Activated T-helper 1 cell treated with anti-CD3 and anti-CD28 coated beads, Interleukin-2, amount 50 U/mL, for 16 hours (primary cell): ENCODE measurements at places on chromosomes 2 and 18.

DNA sequence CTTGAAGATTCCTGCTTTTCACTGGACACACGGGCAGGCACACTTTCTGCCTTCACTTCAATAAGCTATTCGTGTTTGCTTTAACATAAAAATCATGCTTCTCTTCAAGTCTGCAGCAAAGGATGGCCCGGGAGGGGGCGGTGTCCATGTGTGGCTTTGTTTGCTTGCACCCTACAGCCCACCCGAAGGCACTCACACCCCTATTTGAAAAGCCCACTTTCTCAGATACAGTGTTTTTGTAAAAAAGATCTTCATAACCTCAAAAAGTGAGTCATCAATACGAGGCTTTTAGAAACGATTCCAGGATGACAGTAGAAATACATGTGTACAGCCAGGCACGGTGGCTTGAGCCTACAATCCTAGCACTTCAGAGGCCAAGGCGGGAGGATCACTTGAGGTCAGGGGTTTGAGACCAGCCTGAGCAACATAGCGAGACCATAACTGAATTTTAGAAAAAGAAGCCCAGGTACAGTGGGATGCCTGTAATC is 36.5 kb upstream of the HPCAL1 start:
- no peak for DNase-seq

DNA sequence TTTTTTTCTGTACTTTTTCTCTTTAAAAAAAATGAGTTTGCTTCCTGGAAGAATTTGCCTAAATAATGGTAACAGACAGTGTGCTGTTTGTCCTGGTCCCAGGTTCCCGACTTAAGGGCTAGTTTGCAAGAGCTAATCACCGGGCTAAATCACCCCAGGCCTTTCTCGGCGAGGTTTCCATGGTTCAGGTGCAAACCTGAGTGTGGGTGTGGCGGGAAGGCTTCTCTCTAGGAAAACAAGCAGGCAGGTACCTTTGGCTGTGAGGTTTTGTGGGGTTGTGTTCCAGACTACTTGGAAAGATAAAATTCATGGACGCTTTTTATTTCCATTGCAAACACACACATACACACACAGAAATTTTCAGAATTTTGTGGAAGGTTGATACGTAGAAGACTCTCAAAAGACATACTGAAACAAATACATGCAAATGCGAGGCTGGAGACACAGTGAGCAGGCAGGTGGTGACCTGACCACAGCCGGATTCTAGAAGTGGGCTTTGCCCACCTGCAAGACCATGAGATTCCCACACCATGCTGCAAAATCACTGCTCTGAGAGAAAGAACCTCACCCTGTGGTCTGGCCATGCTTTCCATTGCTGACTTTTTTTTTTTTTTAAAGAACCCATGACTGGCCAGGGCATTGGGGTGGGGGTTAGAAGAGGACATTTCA is 815 bp downstream of the CNDP1 start:
- no peak for DNase-seq

GRCh38 chr2:39379643-39380524 is 57.2 kb downstream of the MAP4K3 start:
- no peak for DNase-seq

GRCh38 chr18:9986156-9986930 is 72.5 kb downstream of the VAPA start:
- DNase-seq: no peak

GRCh38 chr2:42978887-42979415 is 186.6 kb upstream of the HAAO start:
- DNase-seq: no peak

- no peak for DNase-seq
These were observed 34.1 kb upstream of the REEP1 start for GRCh38 chr2:86371527-86371926.

DNA sequence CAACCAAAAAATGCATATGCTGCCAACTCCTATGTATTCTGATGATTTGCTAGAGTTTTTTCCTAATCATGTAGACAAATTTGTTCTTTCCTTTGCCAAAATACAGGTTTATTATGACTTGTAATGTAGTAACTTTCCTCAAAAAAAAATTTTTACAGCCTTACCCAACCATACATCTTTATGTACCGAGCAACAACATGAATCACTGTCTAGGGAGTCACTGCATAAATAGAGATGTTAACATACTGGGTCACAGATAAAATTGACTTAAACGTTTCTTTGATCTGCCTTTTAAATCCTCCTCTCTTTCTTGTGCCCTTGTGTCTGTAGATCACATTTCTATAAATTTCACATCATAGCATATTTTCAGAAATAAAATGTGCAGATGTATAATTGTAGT is 143.6 kb downstream of the MBD2 start:
- no peak for DNase-seq

DNA sequence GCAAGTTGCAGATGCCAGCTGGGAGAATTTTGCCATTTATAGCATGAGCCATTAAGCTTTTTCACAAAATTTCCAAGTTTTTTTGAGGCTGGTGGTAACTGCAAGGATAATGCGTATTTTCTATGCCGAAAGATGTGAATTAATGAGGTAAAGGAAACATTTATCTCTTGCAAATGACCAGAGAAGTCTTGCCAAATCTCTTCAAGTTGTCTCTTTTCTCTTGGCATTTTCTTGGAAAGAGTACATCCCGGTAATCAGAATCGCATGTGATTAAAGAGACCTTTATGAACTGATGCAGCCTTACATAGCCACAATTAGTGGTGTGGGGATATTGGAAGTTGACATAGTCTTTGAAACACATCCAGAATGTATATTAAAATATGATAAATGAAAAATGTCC is 136.5 kb upstream of the MMADHC start:
- no peak for DNase-seq

DNA sequence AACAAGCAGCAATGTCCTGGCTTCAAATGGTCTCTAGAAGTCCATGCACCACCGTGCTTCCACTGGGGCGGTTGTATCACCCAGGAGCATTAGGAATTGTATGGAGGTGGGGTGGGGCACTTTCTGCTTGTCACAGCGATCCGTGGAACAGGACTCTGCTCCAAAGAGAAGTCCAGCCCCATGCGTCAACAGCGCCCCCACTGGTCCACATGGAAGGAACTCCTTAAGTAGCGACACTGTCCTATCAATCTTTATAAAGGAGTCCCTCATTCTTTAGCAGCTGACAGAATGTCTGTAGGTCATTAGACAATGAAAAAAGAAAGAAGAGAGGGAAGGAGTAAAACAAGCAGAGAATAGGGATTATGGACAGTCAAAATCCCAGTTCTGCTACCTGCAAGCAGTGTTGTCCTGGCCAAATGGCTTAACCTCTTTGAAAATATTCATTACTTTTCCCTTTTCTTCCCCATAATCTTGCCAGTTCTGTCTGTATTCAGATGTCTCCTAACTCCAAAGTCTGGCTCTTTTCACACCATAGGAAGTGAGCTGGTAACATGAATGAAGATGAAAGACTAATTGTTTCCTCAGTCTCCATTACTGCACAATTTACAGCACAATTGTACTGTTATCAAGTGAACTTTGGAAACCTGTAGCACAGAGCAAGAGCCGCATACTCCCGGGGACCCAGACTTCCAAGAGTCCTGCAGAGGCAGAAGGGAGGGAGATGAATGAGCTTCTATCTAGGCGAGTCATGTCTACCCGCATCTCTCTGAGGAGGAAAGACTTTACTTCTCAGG is 9.9 kb downstream of the NFE2L2 start:
- DNase-seq: no peak

GRCh38 chr18:33146014-33146413 is 294.5 kb downstream of the CCDC178 start:
- DNase-seq: no peak

GRCh38 chr18:50776383-50776782 is 43.4 kb downstream of the MRO start:
- no peak for DNase-seq

- no peak for DNase-seq
These were observed 115.6 kb downstream of the MBP start for GRCh38 chr18:77016936-77017335.

- no peak for DNase-seq
These were observed 245.4 kb downstream of the RAD51AP2 start for GRCh38 chr2:17272652-17273525.

GRCh38 chr2:38496927-38497669 is 105.6 kb downstream of the HNRNPLL start:
- no peak for DNase-seq

GRCh38 chr2:99488539-99489062 is 1.2 kb downstream of the REV1 start:
- no peak for DNase-seq

GRCh38 chr18:7290077-7290476 is 59.2 kb downstream of the LRRC30 start:
- no peak for DNase-seq

DNA sequence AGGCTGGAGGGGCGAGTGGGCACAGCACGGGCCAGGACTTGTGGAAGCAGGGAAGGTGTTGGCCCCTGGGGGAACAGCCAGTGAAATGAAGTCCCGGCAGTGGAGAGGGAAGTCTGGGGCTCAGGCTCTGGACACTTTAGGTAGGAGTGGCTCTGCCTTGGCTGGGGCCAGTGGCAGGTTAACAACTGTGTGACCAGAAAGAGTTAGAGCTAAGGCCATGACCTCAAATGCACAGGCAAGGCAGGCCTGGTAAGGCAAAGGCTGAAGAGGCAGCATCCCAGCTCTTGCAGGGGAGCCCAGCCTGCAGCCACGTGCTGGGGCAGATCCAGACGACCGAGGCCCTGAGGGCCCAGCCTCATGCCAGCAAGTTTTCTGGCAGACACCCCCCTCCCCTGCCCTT is 21.5 kb downstream of the PCARE start:
- DNase-seq: no peak

DNA sequence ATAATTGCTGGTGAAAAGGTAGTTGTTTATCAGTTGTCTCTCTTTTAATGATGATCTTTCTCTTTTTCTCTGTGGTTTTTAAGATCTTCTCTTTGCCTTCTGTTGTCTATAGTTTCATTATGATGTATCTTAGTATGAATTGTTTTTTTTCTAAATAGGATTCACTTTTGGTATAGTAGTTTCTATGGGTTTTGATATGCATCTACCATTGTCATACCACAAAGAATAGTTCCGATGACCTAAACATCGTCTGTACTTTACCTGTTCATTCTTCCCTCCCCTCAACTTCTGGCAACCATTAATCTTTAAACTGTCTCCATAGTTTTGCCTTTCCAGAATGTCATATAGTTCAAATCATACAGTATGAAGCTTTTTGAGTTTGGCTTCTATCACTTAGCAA is 19.6 kb downstream of the RDH14 start:
- no peak for DNase-seq

GRCh38 chr2:216665242-216665641 is 30.1 kb downstream of the IGFBP5 start:
- no peak for DNase-seq

DNA sequence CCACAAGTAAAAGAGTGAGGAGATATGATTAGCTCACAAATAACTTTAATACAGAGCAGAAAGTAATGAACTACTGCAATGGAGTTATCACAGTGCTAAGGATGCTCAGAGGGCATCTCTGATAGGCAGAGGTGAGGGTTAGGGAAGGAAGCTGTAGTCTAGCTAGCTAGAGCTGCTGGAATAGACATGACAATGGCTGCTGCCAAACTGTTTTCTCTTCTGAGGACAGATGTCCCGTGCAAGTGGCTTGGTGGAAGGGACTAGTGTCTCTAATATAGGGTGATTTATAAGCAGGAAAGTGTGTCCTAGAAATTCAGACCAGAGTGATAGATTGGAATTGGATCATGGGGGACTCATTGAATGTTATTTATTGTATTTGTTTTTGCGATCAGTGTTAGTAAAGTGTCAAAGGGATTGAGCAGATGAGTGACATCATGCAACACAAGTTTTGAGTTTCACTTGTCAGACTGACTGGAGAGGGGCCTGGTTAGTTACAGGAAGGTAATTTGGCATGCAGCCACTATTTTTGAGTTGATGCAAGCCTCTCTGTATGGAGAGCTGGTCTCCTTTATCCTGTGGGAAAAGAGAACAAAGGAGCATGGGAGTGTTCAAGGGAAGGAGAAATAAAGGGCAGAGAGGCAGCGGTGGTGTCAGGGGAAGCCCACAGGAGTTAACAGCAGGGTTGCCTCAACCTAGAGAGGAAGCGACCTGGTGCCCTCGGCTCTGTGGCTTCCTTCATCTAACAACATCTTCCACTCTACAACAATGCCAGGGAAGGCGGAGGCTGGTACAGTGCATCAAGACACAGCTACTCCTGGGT is 1.9 kb downstream of the CTLA4 start:
- peak; percentile 25 for DNase-seq

GRCh38 chr18:67954594-67954993 is 438.1 kb upstream of the DSEL start:
- DNase-seq: no peak

GRCh38 chr2:150388289-150388625 is 99.2 kb downstream of the RND3 start:
- no peak for DNase-seq

GRCh38 chr18:79164706-79165105 is 95.5 kb downstream of the ATP9B start:
- DNase-seq: no peak

DNA sequence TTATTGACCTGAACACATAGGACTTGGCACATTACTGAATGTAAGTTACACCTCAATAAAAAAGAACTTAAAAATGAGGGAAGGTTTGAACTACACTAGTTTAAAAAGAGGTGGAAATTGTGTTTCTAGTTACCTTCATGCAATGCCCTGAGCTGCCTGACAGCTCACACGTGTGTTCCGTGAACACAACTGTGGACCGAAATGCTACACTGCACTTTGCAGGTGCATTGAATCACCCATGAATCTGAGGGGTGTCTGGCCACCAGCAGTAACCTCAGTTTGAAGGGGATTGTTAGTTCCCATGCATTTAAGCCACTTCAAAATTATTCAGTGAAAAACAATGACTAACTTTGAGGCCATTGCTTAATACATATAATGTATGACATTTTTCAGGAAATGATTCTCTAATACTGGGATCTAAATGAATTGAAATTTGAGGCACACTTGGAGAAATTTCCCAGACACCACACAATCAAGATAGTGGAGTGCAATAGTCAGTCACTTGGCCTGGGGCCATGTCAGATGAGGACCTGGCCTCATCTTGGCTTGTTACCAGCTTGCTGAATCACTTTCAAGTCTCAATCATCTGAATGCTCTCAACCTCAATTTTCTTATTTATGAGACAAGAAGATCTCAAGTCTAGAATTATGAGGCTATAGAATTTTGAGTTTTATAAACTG is 59.3 kb downstream of the MYL12B start:
- DNase-seq: no peak

GRCh38 chr18:60649107-60649506 is 276.5 kb upstream of the MC4R start:
- DNase-seq: no peak
